ENCODE measurements at places on chromosomes 4 and X.

DNA sequence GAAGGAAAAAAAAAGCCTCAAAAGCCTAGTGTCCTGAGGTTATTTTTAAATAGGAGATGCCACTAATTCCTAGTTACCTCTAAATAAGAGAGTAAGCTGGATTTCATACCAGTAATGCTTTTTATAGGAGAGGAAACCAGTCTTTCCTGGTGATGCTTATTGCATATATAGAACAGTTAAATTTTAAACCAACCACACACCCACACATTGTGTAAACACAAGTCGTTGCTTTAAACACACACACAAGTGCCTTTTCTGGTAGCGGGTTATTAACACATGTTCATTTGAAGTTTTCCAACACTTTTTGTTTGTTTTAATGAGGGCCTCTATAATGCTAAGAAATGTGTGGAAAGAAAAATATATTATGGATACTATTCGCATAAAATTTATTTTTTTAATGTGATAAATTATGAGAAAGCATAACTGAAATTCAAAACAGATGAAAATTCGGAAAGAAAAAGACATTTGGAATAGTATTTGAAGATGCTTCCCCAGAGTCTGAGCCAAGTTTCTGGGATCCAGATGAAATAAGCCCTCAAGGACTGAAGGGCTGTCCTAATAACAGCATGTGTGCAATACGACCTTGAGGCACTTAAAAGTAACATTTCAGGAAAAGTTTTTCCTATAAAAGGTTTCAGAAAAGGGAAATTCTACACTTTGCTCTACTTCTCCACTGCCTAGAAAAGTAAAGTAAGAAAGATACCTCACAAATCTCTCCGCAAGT lies 2.0 kb downstream of the ANTXR2 start:
- DNase-seq, result no peak

- DNase-seq, result no peak
These were observed 13.4 kb upstream of the NHS start for GRCh38 chrX:17361620-17362019.

DNA sequence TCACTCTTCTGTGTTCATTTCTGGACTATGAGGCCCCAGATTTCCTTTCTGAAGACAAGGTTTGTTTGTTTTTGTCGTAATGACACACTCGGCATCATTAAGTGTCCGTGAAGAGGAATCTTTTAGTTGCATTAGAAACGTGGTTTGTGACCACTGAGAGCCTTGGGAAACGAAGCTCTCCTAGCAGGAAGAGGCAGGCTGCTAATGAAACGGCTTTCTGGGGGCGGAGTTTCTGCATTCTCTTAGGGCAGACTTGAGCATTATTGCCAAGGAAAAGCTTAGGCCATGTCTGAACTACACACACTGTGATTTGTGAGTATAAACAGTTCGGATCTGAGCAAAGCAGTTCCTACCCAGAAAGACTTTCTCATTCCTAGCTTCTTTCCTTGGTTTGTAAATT lies 64.0 kb downstream of the SOX3 start:
- no peak for DNase-seq

GRCh38 chr4:98663226-98664006 lies 5.0 kb upstream of the TSPAN5 start:
- peak; percentile 47 for DNase-seq

DNA sequence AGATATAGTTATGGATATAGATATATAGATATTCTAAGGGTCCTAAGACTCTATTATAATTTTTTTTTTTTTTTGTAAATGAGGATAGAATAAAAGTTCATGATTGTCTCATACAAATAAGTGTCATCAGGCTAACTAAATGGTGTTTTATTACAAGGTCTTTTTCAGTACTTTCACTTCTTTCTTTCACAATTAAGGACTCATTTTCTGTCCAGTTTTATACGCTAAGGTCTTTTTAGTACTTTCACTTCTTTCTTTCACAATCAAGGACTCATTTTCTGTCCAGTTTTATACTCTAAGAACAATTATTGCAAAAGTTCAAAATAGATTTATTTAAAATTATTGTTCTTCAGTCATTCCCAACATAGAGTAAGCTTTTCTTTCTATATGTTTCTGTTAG lies 32.7 kb downstream of the RUFY3 start:
- no peak for DNase-seq
